ENCODE measurements at places on chromosomes 1 and 21. TPM values are rescaled to one million over a fixed set of nuclear protein-coding genes. Genes with fewer than 3 reads are reported as not detected.

OR2T2 gene
- polyA plus RNA-seq: not detected

OPN3 gene
- polyA plus RNA-seq: 11.0 TPM

RIMKLA gene
- polyA plus RNA-seq: not detected

LAMB3 gene
- polyA plus RNA-seq: 2.1 TPM

TMIGD3 gene
- polyA plus RNA-seq: 0.12 TPM

TDRD5 gene
- polyA plus RNA-seq: not detected

GSTM5 gene
- 1.2 TPM for polyA plus RNA-seq

KLHDC8A gene
- not detected for polyA plus RNA-seq

CRNN gene
- not detected for polyA plus RNA-seq

SLAMF9 gene
- 0.27 TPM for polyA plus RNA-seq

TMEM52 gene
- 1.9 TPM for polyA plus RNA-seq

DIO1 gene
- not detected for polyA plus RNA-seq

DISP3 gene
- 0.05 TPM for polyA plus RNA-seq

BCAR3 gene
- 41.4 TPM for polyA plus RNA-seq

ST3GAL3 gene
- 16.3 TPM for polyA plus RNA-seq

MAP10 gene
- polyA plus RNA-seq: 1.0 TPM

DYNLT5 gene
- polyA plus RNA-seq: 0.12 TPM

PRKAA2 gene
- 0.56 TPM for polyA plus RNA-seq

KCNK1 gene
- 1.7 TPM for polyA plus RNA-seq

OR6P1 gene
- not detected for polyA plus RNA-seq

AKR7A3 gene
- polyA plus RNA-seq: 0.66 TPM

PKP1 gene
- polyA plus RNA-seq: 0.36 TPM

DCDC2B gene
- not detected for polyA plus RNA-seq

NKAIN1 gene
- polyA plus RNA-seq: not detected

THAP3 gene
- 14.9 TPM for polyA plus RNA-seq

TSPEAR gene
- not detected for polyA plus RNA-seq

VANGL1 gene
- 6.7 TPM for polyA plus RNA-seq
